HTR-8/SVneo (cell line): ENCODE measurements at places on chromosomes 12 and 14.

GRCh38 chr14:34059037-34059924, 108.4 kb upstream of the EGLN3 start:
- no peak for DNase-seq

DNA sequence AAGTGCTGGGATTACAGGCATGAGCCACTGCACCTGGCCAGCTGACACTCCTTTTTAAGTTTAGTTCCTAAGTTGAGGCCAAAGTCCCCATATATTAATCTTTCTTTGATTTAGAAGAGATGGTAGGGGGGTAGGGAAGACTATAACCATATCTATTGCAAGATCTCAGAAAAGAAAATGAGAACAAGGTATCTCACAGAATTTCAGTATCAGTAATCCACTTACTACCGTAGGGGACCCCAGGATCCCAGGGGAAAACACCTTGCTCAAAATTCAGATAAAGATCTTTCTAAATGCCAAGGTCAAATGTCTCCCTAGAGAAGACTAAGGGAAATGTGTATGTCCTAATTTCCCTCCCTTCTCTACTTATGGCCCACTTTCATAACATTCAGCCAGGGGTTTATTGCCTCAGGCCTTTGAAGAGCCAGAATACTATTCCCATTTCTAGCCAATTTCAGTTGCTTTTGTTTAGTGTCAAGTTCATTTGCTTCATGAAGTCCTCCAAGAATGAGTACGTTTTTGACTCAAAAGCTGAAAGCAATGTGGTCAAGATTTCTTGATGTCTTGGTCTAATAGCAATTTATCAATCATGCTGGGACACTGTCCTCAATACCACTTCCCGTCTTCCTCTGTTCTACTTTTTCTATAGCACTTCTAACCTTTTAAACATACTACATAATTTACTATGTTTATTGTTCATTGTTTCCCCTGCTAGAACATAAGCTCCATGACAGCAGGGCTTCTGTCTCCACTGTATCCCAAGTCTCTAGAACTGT, 86.3 kb downstream of the DCAF5 start:
- DNase-seq, result no peak

DNA sequence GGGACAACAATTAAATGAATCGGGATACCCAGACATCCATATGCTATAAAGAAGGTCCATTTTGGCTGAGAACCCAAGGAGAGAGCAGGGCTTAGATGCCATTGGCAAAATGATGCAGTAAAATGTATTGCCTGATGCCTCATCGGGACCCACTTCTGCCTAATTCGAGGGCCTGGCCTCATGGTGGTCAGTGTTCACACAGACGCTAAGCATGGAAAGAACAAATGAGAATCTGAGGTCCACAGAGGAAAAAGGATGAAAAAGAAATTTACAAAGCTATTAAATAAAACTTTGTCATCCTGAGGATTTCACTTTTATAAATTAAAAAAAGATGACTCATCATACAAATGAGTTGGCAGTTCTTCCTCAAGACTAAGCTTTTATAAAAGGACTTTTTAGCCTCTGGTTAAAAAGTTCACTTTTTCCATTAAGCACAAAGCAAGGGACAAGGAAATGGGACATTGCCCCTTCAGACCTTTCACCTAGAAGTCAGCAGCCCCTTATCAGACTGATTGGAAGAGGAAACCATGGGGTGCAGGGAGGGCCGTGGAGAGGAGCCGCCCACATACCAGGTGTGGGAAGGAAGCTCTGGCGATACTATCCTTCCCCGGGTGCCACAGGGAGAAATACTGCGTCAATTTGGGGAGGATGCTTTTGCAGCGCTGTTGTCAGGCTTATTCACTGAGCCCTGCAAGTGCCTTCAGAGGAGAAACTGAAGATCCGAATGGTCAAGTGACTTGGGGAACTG, 176.0 kb downstream of the EGLN3 start:
- DNase-seq, result no peak

GRCh38 chr12:19970116-19970515, 398.2 kb upstream of the PDE3A start:
- DNase-seq, result peak; percentile 39

DNA sequence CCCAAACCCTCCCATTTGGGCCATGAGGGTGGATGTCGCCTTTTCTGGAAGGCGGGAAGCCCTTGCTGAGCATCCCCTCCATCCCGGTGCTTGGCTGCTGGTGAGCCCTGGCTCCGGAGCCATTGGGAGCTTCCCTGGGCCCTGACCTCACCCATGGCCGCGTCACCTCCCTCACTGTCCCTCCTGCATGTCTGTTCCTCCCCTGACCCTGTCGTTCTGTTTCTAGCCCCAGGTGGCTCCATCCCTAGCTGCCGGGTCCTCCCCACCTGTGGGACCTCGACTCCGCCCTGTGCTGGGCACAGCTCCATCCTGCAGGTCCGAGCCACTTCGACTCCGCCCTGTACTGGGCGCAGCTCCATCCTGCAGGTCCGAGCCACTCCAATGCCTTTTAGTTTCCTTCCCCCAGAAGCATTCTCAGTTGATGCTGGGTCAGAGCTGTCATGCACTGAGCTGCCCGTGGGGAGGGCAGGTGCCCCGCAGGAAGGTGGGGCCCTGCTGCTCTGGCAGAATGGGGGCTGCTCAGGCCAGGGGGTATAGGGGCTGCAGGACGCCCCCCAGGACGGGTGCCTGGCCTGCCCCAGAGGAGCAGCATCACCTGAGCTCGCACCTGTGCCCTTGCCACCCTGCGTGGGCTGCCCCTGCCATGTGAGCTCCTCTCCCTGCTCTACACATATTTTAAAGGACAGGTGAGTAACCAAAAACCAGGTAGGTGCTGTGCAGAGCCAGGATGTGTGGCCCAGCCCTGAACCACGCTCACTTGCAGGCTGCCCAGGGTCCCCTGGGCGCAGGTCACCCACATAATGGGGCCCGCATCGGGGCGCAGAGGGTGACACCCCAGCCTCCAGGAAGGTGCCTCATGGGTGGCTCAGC, 19.0 kb downstream of the NOC4L start:
- no peak for DNase-seq

- no peak for DNase-seq
Observed at GRCh38 chr14:23831596-23831995, 122.0 kb upstream of the DHRS4 start.

DNA sequence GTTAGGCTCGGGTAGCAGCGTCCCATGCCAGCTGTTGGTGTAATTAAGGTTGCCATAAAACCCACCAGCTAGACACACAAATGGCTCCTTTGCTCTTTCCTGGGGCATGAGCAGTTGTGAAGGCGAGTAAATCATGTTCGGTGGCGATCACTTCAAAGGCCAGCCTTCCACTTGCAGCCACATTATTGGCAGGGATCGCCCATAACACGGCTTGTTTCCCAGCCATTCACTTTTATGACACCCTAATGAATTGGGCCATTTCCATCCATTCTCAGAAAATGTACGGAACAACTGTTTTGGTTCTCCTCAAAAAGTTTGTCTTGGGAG, 63.4 kb downstream of the BEGAIN start:
- no peak for DNase-seq

GRCh38 chr14:67400434-67400833, 11.5 kb downstream of the PLEK2 start:
- no peak for DNase-seq
